Hematopoietic multipotent progenitor cell treated with erythropoietin and hydrocortisone succinate and interleukin-3 and kit ligand, for 15 days (in vitro differentiated cells): ENCODE measurements at places on chromosomes 4 and X.

DNA sequence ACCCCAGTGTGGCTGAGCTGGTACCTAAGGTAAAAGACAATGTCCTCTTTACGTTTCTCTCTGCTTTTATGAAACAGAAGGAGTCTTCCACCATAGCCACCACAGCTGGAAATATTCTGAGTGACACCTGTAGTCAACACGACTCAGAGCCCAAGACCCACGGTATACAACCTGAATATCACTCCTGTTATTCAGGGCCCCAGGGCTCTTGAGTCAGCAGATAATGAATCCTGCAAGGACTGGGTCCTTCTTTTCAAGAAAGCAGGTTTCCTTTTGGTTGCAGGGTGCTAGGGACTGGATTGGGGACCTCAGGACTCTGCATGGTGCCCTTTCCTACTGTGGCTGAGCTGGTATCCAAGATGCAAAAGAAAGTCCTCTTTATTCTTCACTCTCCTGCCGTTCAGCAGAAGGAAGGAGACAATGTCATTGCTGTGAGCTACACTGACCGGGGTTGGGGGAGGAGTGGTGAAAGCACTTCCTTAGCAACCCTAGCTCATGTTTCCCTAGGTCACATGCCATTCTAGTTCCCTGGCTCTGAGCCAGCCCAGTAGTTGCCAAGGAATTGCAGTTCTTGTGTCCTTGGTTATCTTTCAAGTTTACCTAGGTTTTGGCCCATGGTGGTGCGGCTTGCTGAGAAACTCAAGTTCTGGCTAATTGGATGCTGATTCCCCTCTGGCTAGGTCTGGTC lies 23.7 kb upstream of the UNC5C start:
- DNase-seq: no peak

- no peak for DNase-seq
Observed at GRCh38 chr4:165709516-165709915, 163.5 kb upstream of the TLL1 start.

- DNase-seq: no peak
Observed at GRCh38 chr4:38073596-38074234, 113.5 kb downstream of the PTTG2 start.

GRCh38 chr4:121273191-121273590 lies 107.6 kb downstream of the QRFPR start:
- no peak for DNase-seq

DNA sequence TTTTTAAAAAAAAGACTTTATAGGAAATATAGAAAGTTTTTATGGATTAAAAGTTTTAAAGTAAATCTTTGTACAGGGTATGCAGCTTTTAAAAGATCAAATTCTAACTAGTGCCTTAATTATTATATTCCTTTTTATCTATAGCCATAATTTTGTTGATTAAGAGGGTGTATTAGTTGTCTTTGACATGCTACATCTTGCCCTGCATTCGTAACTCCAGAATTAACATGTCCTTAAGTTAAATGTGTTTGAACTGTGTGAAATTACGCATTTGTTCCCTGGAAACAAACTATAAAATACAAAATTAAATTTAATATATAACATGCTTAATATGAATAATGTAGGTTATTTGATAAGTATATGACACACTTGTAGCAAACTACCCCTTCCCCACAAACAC lies 66.3 kb downstream of the PTPN13 start:
- no peak for DNase-seq

DNA sequence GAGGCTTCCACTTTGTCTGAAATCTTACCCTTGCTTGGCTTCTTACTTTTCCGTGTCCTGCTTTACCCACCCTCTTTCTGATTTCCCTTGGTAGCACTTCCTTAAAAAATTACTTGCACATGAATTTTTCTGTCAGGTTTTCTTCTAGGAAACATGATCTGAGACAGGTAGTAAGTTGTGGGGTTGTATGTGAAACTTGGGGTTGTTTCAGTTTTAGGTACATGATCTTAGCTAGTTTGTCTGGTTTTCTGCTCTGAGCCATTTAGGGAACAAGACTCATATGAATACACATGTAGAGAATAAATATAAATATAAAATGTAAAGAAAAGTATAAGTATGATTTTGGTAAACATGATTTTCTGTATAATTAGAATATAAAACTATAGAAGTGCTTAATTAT lies 17.4 kb upstream of the ARMCX2 start:
- no peak for DNase-seq
